ENCODE measurements at places on chromosomes 16 and 17. TPM values are rescaled to one million over a fixed set of nuclear protein-coding genes. Genes with fewer than 3 reads are reported as not detected.
A peak's percentile ranks its signal among the peaks of the same experiment; 100 is the strongest.

The OTOP3 gene
- not detected for total RNA-seq

The ASPHD1 gene
- total RNA-seq, result 22.0 TPM

The SNX20 gene
- total RNA-seq, result not detected

The CDH13 gene
- total RNA-seq, result 158 TPM

DNA sequence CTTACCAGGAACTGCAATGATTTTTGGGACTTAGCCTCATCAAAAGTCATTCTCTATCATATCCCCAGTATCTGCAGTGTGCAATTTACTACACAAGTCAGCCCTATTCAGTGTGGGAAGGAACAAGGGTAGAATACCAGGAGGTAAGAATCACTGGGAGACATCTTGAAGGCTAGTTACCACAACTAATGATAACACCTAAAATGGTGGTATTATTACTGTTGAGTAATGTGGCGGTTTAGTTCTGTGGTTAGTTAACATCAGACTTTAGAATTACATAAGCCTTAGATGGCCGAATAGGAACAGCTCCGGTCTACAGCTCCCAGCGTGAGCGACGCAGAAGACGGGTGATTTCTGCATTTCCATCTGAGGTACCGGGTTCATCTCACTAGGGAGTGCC, 567.9 kb upstream of the CDH11 start:
- no peak for DNase-seq

GRCh38 chr16:29306943-29307597, 99.4 kb downstream of the NPIPB11 start:
- DNase-seq, result no peak

DNA sequence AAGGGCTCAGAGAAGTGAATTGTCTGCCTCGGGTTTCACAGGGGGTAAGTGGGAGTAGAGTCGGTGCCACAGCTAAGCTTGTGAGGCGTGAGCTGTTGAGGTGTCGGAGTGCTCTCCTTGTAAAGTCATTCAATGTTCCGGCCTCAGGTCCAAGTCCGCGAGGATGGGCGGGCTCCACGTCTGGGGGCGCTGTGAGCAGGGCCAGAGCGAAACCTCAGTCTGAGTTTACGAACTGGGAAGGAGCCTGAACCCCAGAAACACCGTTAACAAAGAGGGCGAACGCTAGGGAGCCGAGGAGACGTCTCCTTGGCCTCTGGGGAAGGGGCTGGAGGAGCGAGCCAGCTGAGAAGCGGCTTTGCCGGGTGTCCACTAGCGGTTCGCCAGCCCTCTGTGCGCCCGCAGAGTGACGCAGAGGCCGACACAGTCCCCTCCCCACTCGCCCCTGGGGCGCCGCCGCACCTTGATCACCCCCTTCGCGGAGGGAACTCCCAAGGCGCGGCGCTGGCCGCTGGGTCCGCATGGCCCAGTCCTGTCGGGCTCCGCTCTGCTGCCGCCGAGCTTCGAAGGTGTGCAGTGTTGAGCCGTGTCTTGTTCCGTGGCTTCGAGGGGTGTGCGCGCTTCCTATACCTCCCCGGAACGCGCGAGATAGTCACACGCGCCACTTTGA, 4.9 kb downstream of the IRX3 start:
- DNase-seq, result no peak

DNA sequence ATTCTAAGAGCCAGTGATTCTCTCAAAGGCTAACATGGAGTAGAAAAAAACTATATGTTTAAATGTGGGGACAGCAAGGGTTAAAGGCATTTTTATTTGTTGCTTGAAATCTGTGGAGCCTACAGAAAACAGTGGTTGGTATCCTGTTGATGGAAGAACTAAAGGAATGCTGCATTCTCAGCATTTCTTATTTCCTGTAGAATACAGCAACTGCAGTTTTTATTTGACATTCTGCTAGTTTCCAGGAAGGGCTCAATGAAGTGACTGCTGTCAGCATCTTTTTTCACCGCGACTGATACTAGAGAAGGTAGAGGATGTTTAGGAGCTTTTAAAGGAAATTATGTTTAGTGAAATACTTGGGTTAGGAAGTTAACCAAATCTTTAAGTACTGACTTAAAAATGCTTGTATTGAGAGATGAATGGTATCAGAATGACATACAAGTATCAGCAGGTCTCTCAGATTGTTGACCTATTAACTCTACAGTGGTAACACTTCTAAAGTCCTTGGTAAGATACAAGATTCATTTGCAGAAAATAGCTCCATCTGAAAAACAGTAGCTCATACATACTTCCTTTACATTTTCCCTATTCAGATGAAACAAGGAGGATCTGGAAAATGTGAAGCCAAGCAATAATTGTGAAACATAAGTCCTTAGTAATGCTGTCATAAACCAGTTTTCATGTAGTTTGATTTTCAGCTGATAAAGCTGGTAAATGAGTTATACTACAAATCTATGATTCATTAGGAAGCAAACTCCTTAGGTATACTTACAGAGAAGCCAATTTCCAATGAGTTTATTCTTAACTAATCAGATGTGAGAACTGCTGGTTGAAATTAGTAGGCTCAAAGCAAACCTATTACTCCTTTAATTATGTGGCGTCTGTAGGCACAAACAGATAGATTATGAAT, 15.2 kb downstream of the CLTC start:
- DNase-seq, result no peak

DNA sequence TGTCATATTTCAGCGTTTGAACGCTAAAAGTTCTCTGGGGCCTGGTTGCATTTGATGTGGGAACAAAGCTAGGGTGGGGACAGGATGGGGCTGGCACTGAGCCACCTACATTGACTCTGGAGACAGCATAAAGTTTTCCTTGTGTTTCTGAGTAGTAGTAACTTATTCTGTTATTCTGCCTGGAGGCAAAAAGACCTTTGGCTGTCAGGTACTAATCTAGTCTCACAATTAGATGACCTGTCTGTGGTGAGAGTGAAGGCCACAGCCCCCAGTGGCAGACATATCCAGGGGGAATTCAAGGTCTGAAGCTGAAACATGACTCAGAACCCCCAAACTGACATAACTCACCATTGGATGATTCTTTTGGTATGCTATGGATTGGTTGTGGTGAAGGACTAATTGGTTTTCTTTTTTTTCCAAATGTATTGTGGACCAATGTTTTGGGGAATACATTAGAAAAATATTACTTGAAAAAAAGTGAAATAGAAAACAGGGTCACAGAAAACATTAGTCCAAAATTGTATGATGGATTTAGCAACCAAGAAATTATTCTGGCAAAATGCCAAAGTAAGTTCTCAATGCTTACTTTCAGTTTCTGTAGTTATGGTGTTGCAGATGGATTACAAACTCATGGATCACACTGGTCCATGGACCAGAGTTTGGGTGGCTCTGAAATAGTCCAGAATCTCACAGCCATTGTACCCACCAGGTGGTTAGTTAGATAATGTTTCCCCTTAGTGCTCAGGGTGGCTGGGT, 10.5 kb upstream of the SALL1 start:
- peak; percentile 54 for DNase-seq
